ENCODE measurements at places on chromosomes 1 and 21.

DNA sequence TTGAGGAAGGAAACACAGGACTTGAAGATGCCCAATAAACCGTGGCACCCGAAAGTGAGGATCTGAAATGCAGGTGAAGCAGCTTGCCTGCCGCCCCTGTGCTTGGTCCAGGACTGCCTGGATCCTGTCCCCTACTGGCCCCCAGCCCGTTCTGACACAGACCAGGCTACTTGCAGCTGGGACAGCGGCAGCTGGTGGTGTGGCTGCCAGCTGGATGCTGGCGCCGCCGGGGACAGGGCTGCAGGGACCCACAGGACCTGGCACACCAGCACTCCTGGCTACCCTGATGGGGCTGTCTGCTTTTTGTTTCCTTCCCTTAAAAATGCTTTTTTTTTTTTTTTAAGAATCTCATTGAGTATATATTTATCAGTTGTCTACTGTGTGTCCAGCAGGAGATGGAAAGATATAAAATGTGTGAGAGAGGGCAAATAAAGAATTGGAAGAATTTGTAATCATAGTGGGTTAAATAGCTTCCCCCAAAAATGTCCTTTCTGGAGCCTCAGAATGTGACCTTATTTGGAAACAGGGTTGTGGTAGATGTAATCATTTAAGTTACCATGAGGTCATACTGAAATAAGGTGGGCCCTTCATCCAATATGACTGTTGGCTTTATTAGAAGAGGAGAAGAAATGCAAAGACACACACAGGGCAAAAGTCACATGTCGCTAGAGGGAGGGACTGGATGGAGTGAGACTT is 165.6 kb downstream of the DSCAM start:
- peak; percentile 35 for DNase-seq

GRCh38 chr1:24117722-24118409 is 5.9 kb upstream of the MYOM3 start:
- DNase-seq, result peak; percentile 66

GRCh38 chr1:156711011-156711817 is 5.8 kb upstream of the CRABP2 start:
- peak; percentile 58 for DNase-seq

- no peak for DNase-seq
Measured at GRCh38 chr1:89710498-89711139, 77.7 kb downstream of the LRRC8C start.

DNA sequence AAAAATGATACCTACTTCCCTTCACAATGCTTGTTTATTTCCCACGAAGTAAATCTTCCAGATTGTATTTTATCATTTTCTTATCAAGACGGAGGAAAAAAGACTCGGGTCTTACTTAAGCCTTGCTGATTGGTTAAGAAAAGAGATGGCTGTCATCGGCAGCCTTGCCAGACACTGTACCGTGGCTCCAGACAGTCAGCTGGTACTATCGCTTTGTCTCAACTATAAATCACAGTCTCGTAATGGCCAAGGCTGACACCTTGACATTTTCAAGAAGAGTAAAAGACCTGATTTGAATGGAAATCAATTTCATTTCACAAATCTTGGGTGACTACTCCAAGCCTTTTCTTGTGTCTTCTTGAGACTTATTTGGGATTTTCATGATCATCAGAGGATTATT is 868.0 kb downstream of the USP25 start:
- no peak for DNase-seq

DNA sequence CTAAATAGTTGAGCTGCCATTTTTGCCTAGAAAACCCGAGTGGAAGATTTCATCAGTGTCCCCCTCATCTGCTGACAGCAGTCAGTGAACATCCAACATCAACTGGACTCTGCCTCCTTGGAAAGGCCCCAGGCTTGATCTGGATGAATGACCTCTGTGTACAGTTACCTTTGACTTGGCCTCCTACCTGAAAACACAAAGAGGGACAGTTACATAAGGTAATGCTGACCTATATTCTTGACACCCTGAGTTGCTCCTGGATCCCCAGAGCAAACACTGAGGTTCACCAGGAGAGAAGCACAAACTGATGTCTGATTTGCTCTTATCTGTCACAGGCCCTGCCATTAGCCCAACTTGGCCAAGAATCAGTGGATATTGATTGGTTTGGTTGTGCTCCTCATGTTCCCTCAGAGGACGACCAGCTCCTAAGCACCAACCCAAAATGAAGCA is 138.9 kb downstream of the PROX1 start:
- no peak for DNase-seq

GRCh38 chr1:180482425-180483275 is 19.7 kb downstream of the ACBD6 start:
- peak; percentile 48 for DNase-seq

All from fibroblast of skin of right biceps (primary cell).